ENCODE measurements at places on chromosomes 3 and 15. TPM values are rescaled to one million over a fixed set of nuclear protein-coding genes. Genes with fewer than 3 reads are reported as not detected.
A peak's percentile ranks its signal among the peaks of the same experiment; 100 is the strongest.

The ALDH1L1 gene
- total RNA-seq = 7.7 TPM

The DNAH12 gene
- total RNA-seq = 0.21 TPM

GRCh38 chr3:148223266-148223665, 474.4 kb upstream of the AGTR1 start:
- peak; percentile 14 for DNase-seq

DNA sequence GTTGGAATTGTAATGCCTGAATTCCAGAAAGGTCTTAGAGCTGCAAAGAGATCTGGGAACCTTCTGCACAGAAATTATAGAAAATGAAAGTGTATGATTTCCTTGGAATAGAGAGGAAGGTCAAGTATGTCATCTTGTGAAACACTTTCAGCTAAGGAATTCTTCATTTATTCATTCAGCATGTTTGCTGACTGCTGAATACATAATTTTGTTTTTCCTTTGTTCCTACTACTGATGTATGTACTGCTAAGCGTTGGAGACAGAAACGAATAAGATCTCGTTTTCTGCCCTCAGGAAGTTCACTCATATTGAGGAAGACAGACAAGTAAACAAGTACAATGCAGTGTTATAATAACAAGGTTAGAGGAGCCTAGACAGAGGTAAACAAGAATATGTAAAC, 14.3 kb upstream of the IL20RB start:
- no peak for DNase-seq

DNA sequence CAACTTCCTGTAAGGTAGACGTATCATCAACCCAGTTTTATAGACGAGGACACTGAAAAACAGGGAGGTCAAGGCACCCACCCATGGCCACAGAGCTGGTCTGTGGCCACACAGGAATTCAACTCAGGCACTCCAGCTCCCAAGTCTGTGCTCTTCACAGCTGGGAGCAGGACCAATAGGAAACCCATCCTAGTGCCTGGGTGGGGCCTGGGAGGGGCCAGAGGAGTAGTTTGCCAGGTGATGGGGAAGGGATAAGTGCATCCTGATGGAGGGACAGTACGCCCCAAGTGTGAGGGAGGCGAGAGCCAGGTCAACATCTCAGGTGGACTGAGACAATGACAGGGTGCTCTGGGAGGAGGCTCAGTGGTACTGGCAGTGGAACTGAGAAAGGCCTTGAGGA, 22.0 kb downstream of the KIF9 start:
- DNase-seq = no peak

GRCh38 chr3:120567370-120568201, 28.6 kb upstream of the NDUFB4 start:
- DNase-seq = peak; percentile 73

GRCh38 chr3:64398476-64398875, 173.2 kb upstream of the PRICKLE2 start:
- DNase-seq = no peak

DNA sequence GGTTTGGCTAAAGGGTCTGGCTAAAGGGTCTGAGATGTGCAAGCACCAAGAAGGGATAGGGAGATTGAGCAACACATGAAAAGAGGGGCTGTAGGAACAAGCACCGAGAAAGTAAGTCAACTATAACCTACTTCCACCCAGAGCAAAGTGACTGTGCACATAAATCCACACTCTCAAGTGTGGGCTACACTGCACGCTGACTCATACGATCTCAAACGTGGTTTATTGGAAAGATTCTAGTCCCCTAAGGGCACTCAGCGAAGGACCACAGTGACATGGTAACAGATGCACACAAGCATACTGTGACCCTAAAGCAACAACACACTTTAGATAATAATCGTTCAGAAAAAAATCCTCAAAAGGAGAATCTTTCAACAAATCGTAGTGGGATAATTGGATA, 48.0 kb downstream of the EHHADH start:
- DNase-seq = no peak

GRCh38 chr3:64761729-64762128, 73.9 kb upstream of the ADAMTS9 start:
- no peak for DNase-seq
